NCI-H1436 (cell line): ENCODE measurements at places on chromosomes 1 and 21.

- DNase-seq, result no peak
Measured at GRCh38 chr1:51740652-51741051, 123.8 kb downstream of the OSBPL9 start.

GRCh38 chr21:35664683-35665082 lies 395.6 kb downstream of the SETD4 start:
- no peak for DNase-seq

- DNase-seq, result no peak
Measured at GRCh38 chr1:205082431-205082830, 1.8 kb downstream of the TMEM81 start.

DNA sequence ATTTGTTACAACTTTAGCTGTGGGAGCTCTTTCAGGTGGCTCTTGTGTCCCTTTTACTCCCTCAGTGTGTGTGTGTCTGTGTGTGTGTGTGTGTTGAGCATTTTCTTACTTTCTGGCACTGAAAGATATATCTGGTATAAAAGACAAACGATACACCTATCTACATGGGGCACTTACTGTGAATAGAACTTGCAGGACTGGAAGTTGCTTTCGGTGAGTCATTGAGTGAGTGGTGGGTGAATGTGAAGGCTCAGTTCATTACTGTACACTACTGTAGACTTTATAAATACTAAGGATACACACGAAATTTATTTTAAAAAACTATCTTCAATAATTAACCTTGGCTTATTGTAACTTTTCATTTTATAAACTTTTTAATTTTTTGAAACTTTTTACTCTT lies 38.7 kb downstream of the BTBD8 start:
- DNase-seq, result no peak

DNA sequence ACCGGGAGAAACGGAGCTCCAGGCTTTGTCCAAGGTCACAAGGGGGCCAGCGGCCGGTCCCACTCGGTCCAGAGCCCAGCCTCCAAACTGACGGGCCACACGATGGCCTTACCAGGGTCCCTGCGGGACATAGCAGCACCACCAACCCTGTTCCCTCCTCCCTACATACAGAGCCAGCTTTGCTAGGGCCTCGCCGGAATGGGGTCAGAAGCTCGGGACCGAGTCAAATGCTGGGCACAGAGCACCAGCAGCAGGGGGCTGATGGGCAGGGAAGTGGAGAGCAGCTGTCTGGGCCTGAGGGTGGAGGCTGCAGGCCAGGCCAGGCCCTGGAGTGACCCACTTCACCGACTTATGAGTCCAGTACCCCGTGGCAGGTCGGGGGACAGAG lies 14.9 kb upstream of the TTC39A start:
- DNase-seq, result no peak

DNA sequence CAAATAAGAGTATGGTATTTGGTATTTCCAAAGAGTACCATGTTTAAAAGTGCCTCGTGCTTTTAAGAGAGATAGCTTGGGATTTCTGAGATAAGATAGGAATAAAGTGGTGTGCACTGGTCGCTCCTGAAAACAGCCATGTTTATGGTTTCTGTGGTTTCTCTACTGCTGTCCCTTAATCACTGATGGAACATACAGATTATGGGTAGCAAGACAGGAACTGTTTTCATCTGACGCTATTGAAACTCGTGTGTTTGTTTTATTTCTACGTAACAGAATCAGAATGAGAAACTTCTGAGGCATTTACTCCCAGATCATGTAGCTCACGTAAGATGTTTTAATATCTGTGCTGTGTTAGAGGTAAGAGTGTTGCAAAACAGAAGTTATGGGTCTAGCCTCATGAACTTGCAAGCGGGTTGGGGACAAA lies 126.0 kb downstream of the KIAA0319L start:
- no peak for DNase-seq

DNA sequence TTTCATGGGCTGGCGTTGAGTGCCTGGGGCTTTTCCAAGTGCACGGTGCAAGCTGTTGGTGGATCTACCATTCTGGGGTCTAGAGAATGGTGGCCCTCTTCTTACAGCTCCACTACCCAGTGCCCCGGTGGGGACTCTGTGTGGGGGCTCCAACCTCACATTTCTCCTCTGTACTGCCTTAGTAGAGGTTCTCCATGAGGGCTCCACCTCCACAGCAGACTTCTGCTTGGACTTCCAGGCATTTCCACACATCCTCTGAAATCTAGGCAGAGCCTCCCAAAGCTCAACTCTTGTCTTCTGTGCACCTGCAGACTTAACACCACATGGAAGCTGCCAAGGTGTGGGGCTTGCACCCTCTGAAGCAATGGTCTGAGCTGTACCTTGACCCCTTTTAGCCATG lies 82.1 kb downstream of the CCDC18 start:
- no peak for DNase-seq

DNA sequence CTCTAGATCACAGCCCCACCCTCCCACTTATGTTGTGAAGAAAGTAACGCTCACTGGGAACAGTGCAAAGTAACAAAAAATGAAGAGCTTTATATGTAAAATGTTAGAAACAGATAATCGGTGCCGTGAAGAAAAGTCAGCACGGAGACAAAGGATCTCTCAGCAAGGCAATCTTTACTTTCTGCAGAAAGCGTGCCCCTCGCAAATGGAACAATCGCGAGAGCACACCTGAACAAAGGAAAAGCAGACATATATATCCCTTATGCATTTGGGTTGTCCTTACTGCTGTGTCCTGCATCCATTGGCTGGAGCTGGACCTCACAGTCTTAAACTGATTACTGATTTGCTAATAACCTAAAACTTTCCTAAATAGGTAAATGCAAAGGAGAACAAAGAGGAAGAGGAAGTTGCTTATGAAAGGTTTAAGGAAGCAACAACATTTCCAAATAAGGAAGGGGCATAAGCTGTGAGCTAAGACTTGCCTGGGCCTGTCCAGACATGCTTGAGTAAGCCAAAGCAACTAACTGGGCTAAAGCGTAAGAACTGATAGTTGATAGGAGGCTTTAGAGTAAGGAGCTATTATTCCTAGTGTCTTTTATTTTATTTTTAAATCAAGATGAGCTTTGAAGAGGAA lies 89.7 kb downstream of the GTF2B start:
- DNase-seq, result no peak

DNA sequence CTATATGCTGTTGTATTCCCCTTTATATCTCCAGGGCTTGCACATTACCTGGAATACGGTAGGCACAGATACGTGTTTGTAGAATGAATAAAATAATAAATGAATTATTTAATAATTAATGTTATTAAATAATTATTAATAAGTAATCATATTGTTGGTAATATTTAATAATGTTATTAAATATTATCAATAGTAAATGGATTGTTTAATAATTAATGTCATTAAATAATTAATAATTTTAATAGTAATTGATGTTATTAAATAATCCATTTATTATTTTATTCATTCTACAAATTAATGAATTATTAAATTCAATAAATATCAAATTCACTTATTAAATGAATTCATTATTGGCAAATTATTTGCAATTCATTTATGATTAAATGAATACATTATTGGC lies 175.1 kb downstream of the MATN1 start:
- DNase-seq, result no peak

GRCh38 chr1:109634771-109635750 lies 15.4 kb downstream of the AMPD2 start:
- DNase-seq, result no peak

GRCh38 chr1:209101106-209101505 lies 482.4 kb upstream of the CAMK1G start:
- no peak for DNase-seq

GRCh38 chr1:41427916-41428737 lies 56.4 kb downstream of the EDN2 start:
- DNase-seq, result no peak

- DNase-seq, result no peak
Measured at GRCh38 chr21:35072960-35073359, 23.9 kb upstream of the RUNX1 start.

GRCh38 chr1:21874778-21875547 lies 62.1 kb downstream of the HSPG2 start:
- peak; percentile 26 for DNase-seq

DNA sequence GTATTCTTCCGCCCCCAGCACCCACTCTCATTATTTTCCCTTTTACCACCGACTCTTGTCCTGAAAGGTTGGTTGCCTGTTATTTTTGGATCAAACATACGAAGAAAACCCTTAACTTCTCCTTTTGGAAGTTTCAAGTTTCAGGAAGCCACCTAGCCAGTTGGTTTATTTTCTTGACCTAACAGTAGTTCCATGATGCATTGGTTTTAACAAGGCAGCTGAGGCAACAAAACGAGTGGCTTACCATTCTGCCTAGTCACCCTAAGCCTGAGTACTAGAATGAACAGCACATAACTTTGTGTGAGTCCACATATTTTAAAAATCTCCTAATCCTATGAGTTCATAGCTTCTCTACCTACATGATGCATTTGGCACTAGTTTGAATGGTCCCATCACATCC lies 28.9 kb downstream of the OLFM3 start:
- DNase-seq, result no peak

- no peak for DNase-seq
Measured at GRCh38 chr1:92081031-92081430, 886 bp downstream of the BTBD8 start.

GRCh38 chr1:179029321-179029759 lies 3.6 kb downstream of the FAM20B start:
- DNase-seq, result no peak

GRCh38 chr1:53296117-53296749 lies 31.6 kb downstream of the LRP8 start:
- no peak for DNase-seq

DNA sequence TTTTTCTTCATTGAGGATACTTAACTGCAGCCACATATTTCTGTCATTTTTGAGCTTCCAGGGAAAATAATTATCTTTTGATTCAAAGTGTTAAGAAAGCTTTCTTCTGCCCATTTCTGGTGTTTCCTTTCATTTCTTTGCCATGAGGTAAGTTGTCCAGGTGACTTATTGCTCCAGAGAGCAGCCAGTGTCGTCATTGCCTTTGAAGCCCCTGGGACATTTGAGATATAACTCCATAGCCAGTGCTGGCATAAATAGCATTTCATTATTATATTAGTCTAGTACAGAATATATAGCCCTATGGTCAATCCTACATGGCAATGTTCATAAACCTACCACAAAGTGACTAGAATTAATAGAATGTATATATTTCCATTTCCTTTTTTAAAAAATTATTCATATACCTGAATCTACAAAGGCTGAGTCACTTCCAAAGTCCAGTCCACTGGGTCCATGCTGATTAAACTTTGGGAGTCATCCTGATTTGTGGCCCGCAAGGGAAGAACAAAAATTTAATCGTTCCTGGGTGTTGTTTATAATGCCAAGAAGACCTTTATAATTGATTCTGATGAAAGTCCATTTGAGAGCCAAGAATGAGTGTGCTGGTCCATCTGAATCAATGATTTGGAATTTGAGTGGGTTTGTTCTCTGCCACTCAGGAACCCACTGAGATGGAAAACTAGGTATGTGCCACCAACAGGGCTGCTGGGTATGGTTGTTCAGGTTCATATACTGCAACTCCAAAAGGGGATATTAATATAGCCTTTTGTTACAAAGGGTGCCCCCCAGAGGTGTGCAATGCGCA lies 221.8 kb upstream of the PLXNA2 start:
- DNase-seq, result no peak

- no peak for DNase-seq
Measured at GRCh38 chr1:68454534-68454933, 4.8 kb upstream of the RPE65 start.

GRCh38 chr21:33265664-33266049 lies 510 bp upstream of the IL10RB start:
- no peak for DNase-seq

DNA sequence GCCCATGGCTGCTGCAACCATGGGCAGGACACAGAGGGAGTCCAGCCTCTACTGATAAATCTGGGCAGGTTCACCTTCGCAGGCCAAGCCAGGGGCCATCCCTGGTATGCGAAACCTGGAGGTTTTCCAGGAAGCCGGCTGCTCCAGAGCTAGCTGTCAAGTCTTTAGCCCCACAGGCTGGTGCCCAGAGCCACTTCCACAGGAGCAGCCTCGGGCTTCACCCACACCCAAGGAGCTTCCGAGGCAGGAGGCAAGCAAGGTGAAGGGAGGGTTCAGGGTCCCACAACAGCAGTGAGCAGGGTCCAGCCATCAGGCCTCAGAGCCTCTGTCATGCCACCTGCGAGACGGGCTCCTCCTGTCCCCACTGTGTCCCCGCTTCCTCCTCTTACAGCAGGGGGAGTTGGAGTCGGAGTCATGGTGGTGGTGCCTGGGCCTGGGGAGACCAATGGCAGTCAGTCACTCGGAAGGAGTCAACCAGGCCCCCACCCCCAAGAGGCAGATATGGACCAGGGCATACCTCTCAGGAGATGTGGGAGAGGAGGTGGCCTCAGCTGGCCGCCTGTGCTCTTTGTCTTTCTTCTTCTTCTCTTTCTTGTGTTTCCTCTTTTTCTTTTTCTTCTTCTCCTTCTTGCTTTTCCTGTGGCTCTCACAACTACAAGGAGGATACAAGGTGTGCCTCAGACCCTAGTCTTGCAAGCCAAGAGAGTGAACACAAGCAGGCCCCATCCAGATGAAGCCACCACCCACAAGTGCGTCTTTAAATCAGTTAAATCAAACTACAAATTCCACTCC lies 2.1 kb downstream of the C1orf35 start:
- no peak for DNase-seq

- no peak for DNase-seq
Measured at GRCh38 chr1:51241119-51241518, 5.0 kb downstream of the RNF11 start.

DNA sequence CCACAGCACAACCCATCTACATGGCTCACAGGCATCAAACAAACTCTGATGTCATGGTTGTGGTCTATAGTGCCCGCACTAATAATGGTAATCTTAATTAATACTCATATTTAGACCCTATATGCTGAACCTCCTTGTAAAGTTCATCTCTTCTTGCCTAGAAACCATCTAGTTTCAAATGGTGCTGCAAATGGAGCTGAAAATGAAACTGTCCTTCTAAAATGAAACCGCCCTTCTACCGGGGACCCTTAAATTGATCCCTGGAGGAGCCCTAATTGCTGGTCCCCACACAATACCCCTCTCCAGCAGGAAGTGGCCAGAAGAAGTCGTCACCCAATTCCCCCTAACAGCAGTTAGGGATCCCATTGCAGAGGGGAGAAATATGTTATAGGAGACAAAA lies 612.6 kb downstream of the MRPL39 start:
- DNase-seq, result no peak

GRCh38 chr1:231139125-231139649 lies 22.7 kb upstream of the TRIM67 start:
- DNase-seq, result no peak

DNA sequence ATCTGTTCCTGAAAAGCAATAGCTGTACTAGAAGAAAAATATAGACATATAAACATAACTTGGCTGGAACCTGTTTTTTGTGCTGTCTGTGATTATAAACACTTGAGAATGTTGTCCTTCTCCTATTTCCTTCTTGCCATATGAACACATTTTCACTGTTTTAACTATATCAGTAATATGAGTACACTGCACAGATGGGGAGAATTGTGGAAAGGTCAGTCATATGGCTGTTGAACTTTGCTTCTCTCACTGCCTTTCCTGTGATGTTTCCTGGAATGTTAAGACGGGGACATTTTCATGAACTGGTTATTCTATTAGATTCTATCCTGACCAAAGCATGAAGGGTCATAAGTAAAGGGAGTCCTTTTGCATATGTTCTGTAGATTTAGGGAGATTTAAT lies 24.9 kb downstream of the HMCN1 start:
- DNase-seq, result no peak

- no peak for DNase-seq
Measured at GRCh38 chr1:15705184-15705566, 21.1 kb downstream of the PLEKHM2 start.
